ENCODE measurements at places on chromosomes 3 and 15. TPM values are rescaled to one million over a fixed set of nuclear protein-coding genes. Genes with fewer than 3 reads are reported as not detected.

DNA sequence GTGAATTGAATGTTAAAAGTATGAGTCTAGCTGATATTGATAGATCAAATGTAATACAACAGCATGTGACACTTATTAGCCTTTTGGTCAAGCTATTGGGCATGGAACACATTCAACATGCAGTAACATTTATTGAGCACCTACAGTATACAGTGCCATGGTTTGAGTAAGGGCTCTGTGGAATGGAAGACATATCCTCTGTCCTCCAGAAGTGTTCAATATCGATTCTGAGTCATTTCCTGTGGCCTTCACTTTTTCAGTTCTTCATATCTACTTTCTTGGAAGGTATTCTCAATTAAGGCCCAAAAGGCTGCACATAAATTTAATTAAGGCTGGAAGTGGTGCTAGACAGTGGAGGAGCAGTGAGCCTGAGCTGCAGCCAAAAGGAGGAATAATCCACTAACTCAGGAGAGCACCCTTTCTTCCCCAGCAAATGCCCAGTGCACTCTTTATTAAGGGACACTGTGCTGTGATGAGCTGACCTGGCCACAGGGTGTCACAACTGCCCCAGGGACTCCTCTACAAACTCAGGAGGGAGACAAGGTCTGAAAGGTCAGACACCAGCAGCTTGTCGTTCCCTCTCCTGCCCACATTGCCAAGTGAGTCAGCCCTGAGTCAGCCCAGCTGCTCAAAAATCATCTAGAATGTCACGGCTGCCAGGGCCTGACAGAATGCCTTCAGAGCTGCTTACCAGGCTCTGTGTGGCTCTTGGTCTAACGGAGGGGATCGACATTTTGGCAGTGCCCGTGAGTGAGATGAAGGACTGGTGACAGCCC lies 544.8 kb downstream of the AGBL1 start:
- H3K27ac ChIP-seq, result no peak overlapping the region
- peak; percentile 93 for DNase-seq
- no peak overlapping the region for H3K4me3 ChIP-seq
- no peaks in the 10 kb centered on the region for H3K27me3 ChIP-seq
- peaks cover 3% of the 10 kb centered on the region for H3K4me1 ChIP-seq

DNA sequence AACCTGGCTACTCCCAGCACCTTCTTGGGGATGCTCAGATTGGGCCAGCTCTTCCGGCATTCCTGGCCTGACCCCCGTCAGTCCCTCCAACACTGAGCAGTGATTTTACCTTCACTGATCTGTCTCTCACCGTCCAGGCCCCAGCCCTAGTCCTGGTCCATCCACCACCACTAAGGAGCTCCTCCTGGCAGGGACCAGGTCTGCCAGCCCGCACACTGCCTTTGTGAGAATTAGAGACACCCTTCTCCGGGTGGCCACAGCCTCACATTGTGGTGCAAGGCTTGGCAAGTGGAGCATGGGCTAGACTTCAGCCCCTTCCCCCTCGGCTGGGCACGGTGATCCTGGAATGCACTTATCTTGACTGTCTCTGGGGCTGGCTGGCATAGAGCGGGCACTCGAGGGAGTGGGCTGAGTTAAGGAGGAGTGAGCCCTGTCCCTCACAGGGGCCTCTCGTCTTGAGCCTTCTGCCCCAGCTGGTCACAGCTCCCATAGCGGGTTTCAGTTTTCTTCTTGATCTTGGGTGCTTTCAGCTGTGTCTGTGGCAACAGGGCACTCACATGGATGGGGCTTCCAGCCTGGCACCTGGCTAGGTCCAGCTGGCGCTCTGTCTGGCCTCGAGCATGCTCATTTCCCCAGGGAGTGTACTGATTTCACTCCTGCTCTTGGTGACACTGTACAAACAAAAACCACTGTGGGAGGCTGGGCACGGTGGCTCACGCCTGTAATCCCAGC lies 53.9 kb downstream of the LINGO1 start:
- H3K27ac ChIP-seq, result no peak overlapping the region
- H3K27me3 ChIP-seq, result no peaks in the 10 kb centered on the region
- H3K4me1 ChIP-seq, result no peaks in the 10 kb centered on the region
- H3K4me3 ChIP-seq, result no peak overlapping the region
- DNase-seq, result no peak
- no peaks in the 10 kb centered on the region for H3K36me3 ChIP-seq

TMEM108 gene
- 8.8 TPM for total RNA-seq

- H3K27me3 ChIP-seq, result no peaks in the 10 kb centered on the region
- H3K4me1 ChIP-seq, result no peaks in the 10 kb centered on the region
- no peaks in the 10 kb centered on the region for H3K36me3 ChIP-seq
- no peak overlapping the region for H3K4me3 ChIP-seq
- no peak overlapping the region for H3K27ac ChIP-seq
Observed at GRCh38 chr3:190585805-190586630, 72.1 kb downstream of the IL1RAP start.

CCDC13 gene
- total RNA-seq, result 0.64 TPM

- H3K36me3 ChIP-seq, result no peaks in the 10 kb centered on the region
- no peak overlapping the region for H3K27ac ChIP-seq
- no peaks in the 10 kb centered on the region for H3K4me1 ChIP-seq
Observed at GRCh38 chr3:58658508-58658907, 8.1 kb downstream of the FAM3D start.

GMNC gene
- total RNA-seq, result not detected

DNA sequence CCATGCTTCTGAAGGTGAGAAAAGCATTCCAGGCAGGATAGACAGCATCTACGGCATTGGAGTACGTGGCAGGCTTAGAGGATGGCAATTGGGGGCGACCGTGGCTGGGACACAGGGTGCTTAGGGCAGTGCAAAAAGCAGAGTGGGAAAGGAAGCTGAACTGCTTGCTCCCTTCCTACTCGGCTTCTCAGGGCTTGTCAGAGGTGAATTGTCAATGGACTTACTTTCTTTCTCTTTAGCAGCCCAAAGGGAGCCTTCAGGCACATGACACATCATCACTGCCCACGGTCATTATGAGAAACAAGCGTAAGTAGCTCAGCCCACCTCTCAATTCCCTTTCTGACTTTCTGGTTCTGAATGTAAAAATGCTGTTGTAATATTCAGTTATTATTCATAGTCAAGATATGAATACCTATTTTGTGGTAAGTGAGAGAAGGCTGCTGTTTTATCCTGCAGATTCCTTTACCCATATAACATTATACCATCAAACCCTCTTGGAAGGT lies 84.3 kb downstream of the KLHL25 start:
- peaks cover 18% of the 10 kb centered on the region for H3K4me1 ChIP-seq
- no peaks in the 10 kb centered on the region for H3K27me3 ChIP-seq
- H3K36me3 ChIP-seq, result peaks cover 81% of the 10 kb centered on the region
- DNase-seq, result no peak
- no peak overlapping the region for H3K27ac ChIP-seq

GRCh38 chr3:170081079-170081741 lies 43.4 kb downstream of the GPR160 start:
- no peak overlapping the region for H3K4me3 ChIP-seq
- DNase-seq, result no peak
- no peaks in the 10 kb centered on the region for H3K27me3 ChIP-seq
- peaks cover 7% of the 10 kb centered on the region for H3K4me1 ChIP-seq
- no peak overlapping the region for H3K27ac ChIP-seq
- H3K36me3 ChIP-seq, result peaks cover 12% of the 10 kb centered on the region

GRCh38 chr15:73660455-73660854 lies 23.7 kb upstream of the CD276 start:
- H3K36me3 ChIP-seq, result no peaks in the 10 kb centered on the region
- DNase-seq, result no peak

GRCh38 chr15:70014860-70015490 lies 82.7 kb downstream of the TLE3 start:
- H3K4me3 ChIP-seq, result no peak overlapping the region
- H3K27ac ChIP-seq, result peak overlapping the region; percentile 36
- no peaks in the 10 kb centered on the region for H3K4me1 ChIP-seq
- H3K27me3 ChIP-seq, result no peaks in the 10 kb centered on the region

DNA sequence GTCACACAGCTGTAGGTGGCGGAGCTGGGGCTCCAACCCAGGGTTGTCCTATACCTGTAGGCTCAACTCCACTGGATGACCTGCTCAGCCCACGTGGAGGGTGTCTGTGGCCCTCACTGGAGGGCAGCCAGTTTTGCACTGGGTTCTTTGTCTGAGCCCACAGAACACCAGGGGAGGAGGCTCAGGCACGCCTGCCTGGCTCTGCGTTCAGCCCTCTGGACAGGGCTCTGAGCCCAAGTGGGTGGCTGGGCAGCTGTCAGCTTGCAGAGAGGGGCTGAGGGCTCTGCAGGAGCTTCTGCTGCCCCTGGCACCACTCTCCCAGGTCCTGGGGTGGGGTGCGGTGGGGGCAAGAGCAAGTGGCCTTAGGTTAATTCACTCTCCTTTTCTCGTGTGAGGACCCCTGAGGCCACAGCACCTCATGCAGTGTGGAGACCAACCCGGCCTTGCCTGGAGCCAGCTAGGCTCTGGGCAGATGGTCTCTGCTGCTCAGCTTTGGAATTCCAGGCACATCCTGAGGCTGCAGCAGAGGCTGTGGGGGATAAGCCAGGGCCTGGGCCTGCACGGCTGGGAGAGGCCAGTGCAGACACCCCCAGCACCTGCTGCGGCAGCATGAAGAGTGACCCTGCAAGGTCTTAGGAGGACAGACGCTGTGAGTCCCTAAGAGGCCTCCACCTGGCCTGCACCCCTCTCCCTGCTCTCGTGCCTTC lies 23.5 kb downstream of the DUSP7 start:
- no peaks in the 10 kb centered on the region for H3K4me1 ChIP-seq
- H3K36me3 ChIP-seq, result no peaks in the 10 kb centered on the region
- H3K4me3 ChIP-seq, result no peak overlapping the region
- no peak for DNase-seq
- peak overlapping the region; percentile 63 for H3K27ac ChIP-seq

- DNase-seq, result no peak
- H3K36me3 ChIP-seq, result no peaks in the 10 kb centered on the region
- peaks cover 4% of the 10 kb centered on the region for H3K4me1 ChIP-seq
- no peak overlapping the region for H3K4me3 ChIP-seq
- H3K27me3 ChIP-seq, result no peaks in the 10 kb centered on the region
- H3K27ac ChIP-seq, result no peak overlapping the region
Observed at GRCh38 chr15:57329582-57330367, 46.5 kb upstream of the CGNL1 start.

WDR76 gene
- total RNA-seq, result 11.9 TPM

CCRL2 gene
- total RNA-seq, result not detected

ADAMTS17 gene
- total RNA-seq, result 0.82 TPM
